Stimulated activated CD4-positive, alpha-beta T cell treated with anti-CD3 and anti-CD28 coated beads, Interleukin-12 subunit alpha, Interleukin-12 subunit beta, amount 100 ng/mL, for 48 hours (primary cell): ENCODE measurements at places on chromosomes 5 and 9.

DNA sequence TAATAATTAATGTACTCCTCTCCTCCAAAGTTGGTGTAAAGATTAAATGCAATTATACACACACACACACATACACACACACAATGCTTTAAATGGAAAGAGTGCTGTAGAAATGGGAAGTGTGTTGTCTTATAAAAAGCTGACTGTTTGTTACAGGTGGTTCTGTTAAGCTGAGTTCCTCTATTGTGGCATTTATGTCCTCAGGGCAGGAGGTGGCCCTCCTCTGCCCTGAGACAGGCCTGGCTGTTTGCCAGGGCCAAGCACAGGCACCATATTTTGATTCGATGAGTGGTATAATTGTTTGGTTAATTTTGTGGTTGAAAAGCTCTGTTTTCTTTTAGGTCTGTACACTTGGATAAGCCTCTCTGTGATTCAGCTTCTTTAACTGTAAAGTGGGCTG, 573.9 kb downstream of the KIF4B start:
- DNase-seq: no peak

DNA sequence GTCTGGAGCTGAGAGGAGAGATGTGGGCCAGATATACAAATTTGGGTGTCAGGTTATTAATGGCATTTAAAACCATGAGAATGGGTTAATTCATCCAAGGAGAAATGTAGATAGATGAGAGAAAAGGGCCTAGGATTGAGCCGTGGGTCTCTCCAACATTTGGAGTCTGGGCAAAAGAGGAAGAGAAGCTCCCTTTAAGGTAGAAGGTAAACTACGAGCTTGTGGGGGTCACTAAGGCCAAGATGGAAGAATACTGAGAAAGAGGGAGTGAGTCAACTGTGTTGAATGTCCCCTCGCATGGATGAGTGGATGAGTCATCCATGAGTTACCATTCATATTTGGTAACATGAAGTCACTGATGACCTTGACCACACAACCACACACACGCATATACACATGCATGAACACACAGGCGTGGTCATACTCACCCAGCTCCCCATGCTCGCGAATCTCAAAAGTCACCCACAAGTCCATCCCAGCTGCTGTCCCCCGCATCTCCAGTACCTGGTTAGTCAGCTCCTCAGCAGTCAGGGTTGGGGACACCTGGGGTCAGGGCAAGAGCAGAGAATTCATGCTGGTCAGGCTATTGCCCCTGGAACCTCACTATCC, 6.8 kb upstream of the FCHSD1 start:
- DNase-seq: no peak

DNA sequence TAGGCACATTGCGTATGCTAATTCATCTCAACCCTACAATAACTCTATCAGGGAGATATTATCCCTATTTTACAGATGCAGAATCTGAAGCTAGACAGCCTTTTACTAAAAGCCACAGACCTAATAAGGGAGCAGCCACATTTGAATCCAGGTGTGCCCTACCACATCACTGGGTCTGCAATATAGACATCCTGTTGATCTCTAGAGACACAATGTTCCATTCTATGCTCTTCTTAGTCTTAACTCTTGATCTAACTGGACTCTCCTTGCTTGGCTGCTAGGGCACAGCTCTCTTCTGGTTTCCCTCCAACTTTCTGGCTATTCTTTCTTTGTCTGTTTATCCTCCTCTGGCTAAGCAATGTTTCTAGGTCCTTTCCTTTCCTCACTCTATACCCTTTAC, 1.4 kb upstream of the SPATA6L start:
- no peak for DNase-seq

DNA sequence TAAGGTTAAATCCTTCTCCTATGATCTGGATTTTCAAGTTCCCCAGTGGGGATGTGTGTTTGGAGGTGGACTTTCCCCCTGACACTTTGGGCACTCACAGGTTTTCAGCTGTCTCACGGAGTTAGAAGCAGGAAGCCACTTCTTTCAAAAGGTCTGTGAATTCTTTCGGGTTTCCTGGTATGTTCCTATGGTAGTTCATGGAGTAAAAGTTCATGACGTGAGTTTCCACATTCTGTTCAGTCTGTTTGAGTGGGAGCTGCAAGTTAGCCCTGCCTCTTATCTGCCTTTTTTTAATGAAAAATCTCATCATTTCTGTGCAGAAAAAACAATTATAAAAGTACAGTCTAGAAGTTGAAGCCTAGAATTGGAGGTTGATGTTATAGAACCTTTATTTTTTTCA, 24.9 kb upstream of the SNCAIP start:
- DNase-seq: no peak

GRCh38 chr9:134220311-134220710, 55.9 kb upstream of the RNU6ATAC start:
- no peak for DNase-seq

DNA sequence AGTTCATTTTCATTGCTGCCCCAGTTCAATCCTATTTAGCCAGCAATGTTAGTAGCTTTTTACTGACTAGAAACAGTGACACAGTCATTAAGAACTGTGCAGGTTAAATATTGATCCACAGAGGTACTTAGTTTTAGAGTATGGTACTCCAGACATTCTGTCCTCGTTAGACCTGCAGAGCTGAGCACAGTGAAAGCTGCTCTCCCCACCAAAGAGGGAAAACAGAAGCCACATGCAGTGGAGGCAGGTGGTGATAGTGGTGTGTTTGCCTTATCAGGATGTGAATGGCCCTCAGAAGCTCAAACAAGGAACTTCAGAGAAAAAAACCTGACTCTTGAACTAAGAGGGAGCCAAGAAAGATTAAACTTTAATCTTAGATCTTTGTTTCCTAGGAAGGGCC, 75.5 kb downstream of the UNC13B start:
- DNase-seq: no peak

DNA sequence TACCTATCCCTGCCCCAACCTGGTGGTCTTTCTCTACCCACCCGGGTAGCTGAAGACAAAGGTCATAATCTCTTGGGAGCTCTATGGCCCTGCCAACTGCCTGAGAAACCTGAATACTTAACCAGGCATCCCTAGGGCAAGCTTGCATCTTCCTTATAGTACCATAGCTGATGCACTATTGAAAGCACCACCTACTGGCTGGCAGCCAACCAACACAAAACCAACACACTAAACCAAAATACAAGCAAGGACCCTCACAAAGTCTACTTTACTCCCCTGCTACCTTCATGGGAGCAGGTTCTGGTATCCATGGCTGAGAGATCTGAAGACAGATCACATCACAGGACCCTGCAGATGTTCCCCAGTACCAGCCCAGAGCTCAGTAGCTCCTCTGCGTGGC, 171.8 kb upstream of the TAS2R1 start:
- DNase-seq: no peak

DNA sequence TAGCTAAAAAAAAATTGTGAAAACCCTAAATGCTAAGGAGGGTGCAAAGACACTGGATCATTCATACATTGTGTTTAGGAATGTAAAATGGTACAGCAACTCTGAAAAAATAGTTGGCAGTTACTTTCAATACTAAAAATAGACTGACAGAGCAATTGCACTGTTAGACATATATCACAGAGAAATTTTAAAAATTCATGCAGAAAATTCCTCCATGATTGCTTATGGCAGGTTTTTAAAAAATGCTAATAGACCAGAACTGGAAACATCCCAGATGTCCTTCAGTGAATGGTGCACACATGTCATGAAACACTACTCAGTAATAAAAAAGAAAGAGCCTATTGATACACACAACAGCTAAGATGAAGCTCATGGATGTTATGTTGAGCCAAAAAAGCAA, 349.8 kb upstream of the DAB2 start:
- DNase-seq: no peak

DNA sequence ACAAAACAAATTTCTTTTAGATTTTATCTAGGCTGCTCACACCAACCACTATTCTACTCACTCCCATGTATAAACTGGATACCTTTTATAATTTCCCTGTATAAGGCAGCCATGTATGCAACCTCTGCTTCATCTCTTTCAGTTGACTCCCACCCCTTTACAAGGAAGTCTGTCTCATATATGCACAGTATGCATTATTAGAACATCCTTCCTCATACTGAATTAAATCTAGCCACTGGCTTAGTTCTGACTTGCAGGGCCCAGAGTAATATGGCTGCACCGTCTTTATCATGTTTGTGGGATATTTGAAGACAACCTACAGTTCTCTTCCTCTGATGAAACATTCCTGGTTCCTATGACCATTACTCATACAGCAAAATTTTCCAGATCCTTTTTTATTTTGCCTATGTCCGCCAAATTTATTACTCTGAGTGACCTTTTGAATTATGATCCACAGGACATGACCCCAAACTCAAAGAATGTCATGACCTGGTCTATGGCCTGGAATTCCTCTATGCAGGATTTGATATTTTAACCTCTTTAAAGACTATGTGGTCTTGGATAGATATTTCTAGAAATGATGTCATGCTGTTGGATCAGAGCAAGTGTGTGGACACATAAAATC, 76.6 kb upstream of the ITGA1 start:
- no peak for DNase-seq

- no peak for DNase-seq
These were observed 403.5 kb downstream of the TAF11L14 start for GRCh38 chr5:18037718-18038117.

GRCh38 chr9:128841694-128842492, 12.3 kb upstream of the SPOUT1 start:
- DNase-seq: no peak

DNA sequence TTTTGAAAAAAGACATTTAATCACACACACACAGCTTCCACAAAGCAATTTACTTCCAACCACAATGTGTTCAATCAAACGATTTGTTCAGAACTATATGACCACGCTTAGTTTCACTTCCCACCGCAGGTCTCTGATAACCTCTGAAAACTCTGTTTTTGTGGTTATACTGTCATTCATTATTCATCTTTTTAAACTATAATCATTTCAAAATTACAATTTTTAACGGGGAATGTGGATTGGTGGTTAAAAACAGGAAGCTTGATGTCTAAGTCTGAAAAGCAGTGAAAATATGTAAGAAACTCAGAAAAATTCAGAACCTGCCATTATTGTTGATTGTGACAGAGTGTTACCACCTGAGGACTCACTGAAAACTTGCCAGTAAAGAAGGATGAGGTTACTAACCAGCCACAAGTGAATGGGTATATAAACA, 12.7 kb upstream of the TMEM174 start:
- peak; percentile 61 for DNase-seq

DNA sequence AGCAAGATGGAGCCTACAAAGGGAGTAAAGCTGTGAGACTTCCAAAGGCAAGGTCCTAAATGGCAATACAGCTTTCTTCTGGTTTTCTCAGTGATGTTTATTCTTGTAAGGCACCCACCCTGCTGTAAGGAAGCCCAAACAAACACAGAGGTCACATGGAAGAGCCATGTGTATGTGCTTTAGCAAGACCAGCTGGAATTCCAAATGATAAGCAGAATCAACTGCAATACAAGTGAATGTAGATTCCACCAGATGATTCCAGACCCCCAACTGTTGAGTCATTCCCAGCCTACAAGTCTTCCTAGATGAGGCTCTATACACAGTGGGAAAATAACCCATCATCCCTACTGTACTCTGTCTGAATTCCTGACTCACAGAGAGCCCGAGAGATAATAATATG, 122.8 kb downstream of the DEPDC1B start:
- DNase-seq: no peak

DNA sequence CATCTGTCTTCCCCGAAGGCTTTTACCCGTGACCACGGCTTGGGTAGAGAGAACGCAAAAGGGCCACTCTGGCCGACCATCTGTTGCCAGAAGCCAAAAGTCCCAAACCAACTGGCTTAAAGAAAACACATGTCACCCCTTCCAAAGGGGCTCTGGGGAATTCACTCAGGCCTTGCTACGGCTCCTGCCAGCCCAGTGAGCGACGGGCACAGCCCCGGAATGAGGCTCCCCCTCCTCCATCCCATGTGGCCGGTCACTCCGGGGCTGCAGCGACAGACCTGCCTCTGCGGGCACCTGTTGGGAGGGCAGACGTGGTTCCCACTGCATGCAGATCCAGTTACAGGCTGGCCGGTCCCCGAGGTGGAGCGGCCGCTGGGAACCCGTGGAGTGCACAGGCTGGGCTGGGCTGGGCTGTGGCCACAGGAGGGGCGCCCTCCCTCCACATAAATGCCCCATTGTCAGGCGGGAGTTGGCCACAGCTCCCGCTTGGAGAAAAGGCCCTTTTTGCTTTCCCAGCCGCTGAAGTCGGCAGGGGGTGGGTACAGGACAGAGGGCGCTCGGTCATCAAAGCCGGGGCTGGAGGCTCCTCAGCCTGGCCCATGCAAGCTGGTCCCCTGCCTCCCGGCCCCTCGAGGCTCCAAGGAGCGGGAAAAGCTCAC, 19.9 kb downstream of the NOTCH1 start:
- DNase-seq: no peak

DNA sequence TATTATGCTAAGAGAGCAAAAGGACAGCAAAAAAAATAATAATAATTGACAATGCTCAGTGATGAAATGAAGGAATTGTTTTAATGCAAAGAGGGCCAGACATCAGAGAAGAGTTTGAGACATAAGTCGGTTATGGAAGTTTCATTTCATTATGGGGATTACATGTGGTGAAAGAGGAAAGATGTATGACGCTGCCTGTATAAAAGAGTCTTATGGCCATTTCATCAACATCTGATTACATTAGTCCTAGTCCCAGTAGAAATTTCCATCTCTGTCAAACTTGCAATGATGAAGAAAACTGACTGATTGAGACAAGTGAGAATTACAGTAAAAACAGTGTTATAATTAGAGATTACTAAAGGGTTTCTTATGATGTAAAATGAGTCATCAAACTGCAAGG, 900.6 kb upstream of the CDH9 start:
- DNase-seq: no peak
